ENCODE measurements at places on chromosomes 12 and 14. TPM values are rescaled to one million over a fixed set of nuclear protein-coding genes. Genes with fewer than 3 reads are reported as not detected.

Gene CMKLR1
- 0.12 TPM for total RNA-seq

Gene CLEC4D
- total RNA-seq, result not detected

Gene NRXN3
- not detected for total RNA-seq

Gene AREL1
- total RNA-seq, result 27.7 TPM

Gene HPD
- not detected for total RNA-seq

Gene SLCO1B1
- total RNA-seq, result not detected

Gene ABCC9
- 0.12 TPM for total RNA-seq

Gene SOAT2
- total RNA-seq, result not detected

Gene TAS2R19
- total RNA-seq, result 3.4 TPM

Gene TSHR
- total RNA-seq, result not detected

Gene OTX2
- total RNA-seq, result not detected

Gene SPX
- 203 TPM for total RNA-seq

Gene SLC10A1
- not detected for total RNA-seq

Gene INHBE
- total RNA-seq, result 2.1 TPM

Gene ANAPC5
- total RNA-seq, result 85.9 TPM

Gene TOMM20L
- not detected for total RNA-seq

Gene DTX1
- not detected for total RNA-seq

Gene PTPN6
- total RNA-seq, result 13.2 TPM

Gene SETD1B
- 19.9 TPM for total RNA-seq

Gene MLH3
- total RNA-seq, result 28.2 TPM

Gene PLEKHG7
- not detected for total RNA-seq

Gene DYRK2
- 33.3 TPM for total RNA-seq

Gene SLC17A8
- total RNA-seq, result not detected

Gene GDF3
- total RNA-seq, result not detected

Gene TMTC1
- 100 TPM for total RNA-seq

Gene SLCO1C1
- total RNA-seq, result not detected

Gene CCDC197
- not detected for total RNA-seq

Gene IL26
- not detected for total RNA-seq

Gene ARHGAP5
- total RNA-seq, result 100 TPM

Gene ZBTB42
- total RNA-seq, result 1.0 TPM

Gene DNAAF2
- total RNA-seq, result 9.9 TPM

Gene KRT77
- not detected for total RNA-seq

Gene PPP1CC
- total RNA-seq, result 94.6 TPM

Gene C12orf50
- total RNA-seq, result not detected

Gene LRFN5
- not detected for total RNA-seq

Gene PKP2
- total RNA-seq, result 88.0 TPM

Gene ADAMTS20
- total RNA-seq, result not detected

Gene A2M
- total RNA-seq, result not detected

Gene KRT82
- not detected for total RNA-seq

Gene NEDD1
- total RNA-seq, result 23.5 TPM
